ENCODE measurements at places on chromosomes 1 and 21.

GRCh38 chr1:246390855-246391254 is 116.2 kb downstream of the SMYD3 start:
- no peak for DNase-seq

- DNase-seq: no peak
Measured at GRCh38 chr1:64171246-64171645, 32.2 kb upstream of the UBE2U start.

- DNase-seq: no peak
Measured at GRCh38 chr1:50901872-50902271, 58.2 kb downstream of the FAF1 start.

- no peak for DNase-seq
Measured at GRCh38 chr21:45551783-45552695, 9.8 kb upstream of the SLC19A1 start.

- DNase-seq: no peak
Measured at GRCh38 chr1:232687728-232688127, 57.8 kb upstream of the SIPA1L2 start.

DNA sequence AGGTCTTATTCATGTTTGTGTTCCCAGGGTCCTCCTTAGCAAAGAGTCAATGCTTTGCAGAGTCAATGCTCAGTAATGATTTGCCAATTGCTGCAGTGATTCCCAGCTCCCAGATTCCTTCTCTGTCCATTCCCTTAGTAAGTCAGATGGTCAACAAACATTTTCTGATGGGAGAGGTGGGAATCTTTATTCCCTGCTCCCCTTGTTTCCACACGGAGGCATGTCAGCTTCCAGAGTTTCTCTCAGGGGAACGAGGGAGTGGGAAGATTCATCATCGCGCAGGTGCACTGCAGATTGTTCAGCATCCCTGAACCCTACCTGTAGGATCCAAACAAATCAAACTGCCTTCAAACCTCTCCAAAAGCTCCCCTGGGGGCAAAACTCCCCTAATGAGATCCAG is 7.5 kb upstream of the AHDC1 start:
- DNase-seq: no peak

GRCh38 chr1:186404454-186405051 is 28.9 kb downstream of the ODR4 start:
- DNase-seq: no peak

GRCh38 chr1:240486611-240487010 is 125.3 kb downstream of the GREM2 start:
- no peak for DNase-seq

DNA sequence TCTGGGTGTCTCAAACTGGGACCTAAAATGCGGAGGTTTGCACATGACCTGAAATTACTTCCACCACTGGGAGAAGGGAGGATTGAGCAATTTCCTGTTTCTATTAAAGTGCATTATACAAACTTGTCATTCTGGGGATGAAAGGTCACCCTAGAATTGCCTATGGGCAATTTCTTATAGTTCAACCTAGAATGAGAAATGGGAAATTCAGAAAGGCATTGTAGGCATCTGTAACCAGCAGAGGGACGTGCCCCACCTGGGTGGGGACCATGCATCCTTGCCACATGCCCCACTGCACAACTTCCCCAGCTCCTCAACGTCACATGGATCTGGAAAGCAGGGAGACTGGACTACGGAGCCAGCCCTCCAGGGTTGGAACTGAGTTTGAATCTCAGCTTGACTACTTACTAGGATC is 47.0 kb downstream of the MRPL39 start:
- DNase-seq: no peak

DNA sequence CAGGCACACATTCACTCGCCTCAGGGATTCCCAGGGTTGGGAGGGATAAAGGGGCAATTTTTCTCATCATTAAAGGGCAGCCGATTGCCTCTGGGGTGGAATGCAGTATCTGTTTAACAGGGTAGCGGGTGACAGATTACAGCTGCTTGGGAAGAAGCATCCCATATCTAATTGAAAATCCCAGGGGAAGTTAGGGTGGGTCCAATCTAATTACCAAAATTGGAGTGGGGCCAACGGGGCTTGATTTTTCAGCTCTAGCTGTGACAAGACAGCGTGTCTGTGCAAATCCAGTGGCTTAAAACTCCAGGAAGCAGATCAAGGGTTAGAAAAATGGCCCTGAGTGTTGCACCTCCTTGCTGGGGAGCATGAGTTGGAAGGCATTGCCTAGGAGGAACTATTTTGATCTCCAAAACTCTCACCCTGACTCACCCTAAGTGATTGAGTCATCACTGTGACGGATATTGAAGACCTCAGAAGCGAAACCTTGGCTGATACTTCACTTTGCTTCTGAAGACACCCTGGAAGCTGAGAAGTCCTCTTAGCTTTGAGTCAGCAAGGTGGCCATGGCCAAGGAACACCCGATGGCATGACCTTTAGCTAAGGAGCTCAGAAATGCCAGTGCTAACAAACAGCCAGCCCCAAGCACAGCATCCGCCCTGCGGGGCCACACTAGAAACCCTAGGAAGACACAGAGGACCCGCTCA is 46.0 kb downstream of the GRHL3 start:
- no peak for DNase-seq

DNA sequence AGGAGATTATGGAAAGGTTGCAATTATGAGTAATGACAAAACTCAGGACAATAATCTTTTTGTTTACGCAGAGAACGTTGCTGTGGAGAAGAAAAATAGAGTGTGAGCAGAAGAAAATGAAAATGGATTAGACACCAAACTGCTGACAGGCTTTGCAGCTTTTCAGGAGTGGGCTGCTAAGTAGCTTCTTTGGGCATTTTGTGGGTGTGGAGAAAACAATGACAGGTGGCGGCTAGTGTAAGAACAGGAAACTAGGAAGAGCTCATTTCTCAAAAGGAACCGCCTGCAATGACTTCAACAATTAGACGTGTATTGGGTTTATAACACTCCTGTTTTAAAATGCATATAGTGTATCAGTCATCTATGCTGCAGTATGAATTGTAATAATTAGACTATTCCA is 18.3 kb upstream of the PALMD start:
- DNase-seq: no peak

- no peak for DNase-seq
Measured at GRCh38 chr1:64183395-64184002, 19.9 kb upstream of the UBE2U start.

GRCh38 chr1:41975121-41975520 is 56.4 kb upstream of the HIVEP3 start:
- DNase-seq: no peak

- DNase-seq: no peak
Measured at GRCh38 chr1:71944006-71944405, 338.3 kb downstream of the NEGR1 start.

DNA sequence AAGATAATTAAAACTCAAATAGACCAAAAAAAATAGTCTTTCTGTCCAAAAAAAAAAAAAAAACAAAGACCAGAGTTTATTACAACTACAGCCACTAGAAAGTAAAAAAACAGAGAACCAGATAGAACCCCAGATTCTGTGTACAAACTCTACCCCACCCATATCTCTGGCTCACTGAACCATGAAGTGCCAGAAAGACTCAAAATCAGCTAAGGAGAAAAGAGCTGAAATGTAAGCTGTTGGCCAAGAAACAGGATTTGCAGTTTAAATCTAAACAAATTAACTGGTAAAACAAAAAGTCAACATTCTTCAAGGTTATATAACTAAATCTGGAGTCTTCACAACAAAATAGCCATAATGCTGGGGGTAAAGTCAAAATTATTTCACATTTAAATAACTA is 278.9 kb downstream of the SEC16B start:
- DNase-seq: no peak

GRCh38 chr1:169680377-169681019 is 30.9 kb downstream of the SELL start:
- no peak for DNase-seq

GRCh38 chr1:226351709-226352108 is 42.7 kb upstream of the LIN9 start:
- DNase-seq: no peak

DNA sequence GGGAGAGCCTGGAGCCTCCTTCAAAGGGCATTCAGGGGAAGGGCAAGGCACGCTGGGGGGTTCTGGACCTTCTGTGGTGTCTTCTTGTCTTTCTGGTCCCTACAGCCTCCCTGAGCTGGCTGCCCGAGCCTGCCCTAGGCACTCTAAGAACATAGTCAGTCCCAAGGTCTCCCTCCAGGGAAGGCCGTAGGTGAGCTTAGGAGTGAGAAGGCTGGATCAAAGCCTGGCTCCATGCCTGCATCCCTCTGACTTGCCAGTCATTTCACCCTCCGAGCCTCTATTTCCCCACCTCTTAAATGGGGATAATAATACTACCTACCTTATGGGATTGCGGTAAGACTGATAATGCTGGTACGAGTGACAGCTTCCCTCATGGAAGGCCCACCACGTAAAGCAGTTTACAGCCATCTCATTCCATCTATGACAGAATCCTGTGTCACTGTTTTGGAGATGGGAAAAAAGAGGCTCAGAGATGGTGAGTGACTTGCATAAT is 20.8 kb downstream of the PTPRF start:
- no peak for DNase-seq

DNA sequence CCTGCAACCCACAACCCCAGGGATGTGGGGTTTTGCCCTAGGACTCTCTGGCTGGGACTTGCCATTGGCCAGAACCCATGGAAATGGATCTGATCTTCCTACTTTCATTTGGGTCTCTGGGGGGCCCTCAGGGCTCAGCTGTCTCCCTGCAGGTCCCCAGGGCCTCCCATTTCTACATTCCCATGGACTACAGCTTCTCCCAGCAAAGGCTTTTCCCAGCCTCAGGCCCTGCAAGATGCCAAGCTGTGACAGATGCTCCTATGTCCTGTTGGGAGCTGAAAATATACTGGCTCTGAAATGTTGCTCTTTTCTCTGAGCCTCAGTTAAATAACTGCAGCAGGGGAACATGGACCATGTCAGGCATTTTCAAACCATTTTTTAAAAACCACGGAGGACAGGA is 99.5 kb upstream of the IGSF21 start:
- no peak for DNase-seq

- no peak for DNase-seq
Measured at GRCh38 chr1:12601700-12602658, 16.0 kb downstream of the DHRS3 start.

DNA sequence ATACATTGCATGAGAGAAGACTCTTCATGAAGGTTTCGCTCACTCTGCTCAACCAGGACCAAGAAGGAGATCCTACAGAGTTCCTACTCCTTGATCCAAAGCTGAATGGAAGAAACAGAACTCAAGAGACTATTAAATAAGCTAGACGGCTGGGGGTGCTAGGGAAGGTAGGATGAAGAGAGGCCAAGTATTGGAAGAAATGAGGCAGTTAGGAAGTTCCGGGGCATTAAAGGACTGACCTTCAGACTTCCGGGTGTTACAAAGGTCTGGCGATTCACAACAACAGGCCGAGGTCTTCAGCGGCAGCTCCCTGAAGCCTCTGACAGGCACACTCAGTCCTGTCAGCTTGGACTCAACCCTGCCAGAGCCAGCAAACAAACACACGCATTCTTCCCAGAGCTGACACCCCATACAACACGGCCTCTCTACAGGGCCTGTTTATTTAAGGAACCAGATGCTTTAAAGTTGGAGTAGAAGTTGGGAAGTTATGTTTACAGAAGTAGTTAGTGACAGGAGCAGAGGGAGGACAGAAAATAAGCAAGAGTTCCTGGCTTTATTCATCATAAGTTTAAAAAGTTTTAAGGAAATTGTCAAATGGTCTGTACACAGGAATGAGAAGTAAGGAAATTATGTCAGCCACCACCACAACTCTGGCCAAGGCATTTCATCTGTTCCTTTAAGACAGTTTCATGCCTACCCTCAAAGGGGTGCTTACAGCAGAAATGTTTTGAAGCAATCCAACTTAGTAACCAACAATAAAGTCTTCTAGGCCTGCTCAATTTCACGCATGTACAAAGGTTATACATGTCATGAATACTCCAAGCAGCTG is 4.7 kb downstream of the SORT1 start:
- no peak for DNase-seq

GRCh38 chr1:100544791-100545190 is 6.9 kb downstream of the GPR88 start:
- DNase-seq: no peak

- no peak for DNase-seq
Measured at GRCh38 chr1:245614476-245614875, 459.7 kb downstream of the KIF26B start.

GRCh38 chr1:93800856-93801255 is 78.2 kb downstream of the DNTTIP2 start:
- DNase-seq: no peak

- no peak for DNase-seq
Measured at GRCh38 chr1:200866116-200866515, 6.7 kb upstream of the GPR25 start.

DNA sequence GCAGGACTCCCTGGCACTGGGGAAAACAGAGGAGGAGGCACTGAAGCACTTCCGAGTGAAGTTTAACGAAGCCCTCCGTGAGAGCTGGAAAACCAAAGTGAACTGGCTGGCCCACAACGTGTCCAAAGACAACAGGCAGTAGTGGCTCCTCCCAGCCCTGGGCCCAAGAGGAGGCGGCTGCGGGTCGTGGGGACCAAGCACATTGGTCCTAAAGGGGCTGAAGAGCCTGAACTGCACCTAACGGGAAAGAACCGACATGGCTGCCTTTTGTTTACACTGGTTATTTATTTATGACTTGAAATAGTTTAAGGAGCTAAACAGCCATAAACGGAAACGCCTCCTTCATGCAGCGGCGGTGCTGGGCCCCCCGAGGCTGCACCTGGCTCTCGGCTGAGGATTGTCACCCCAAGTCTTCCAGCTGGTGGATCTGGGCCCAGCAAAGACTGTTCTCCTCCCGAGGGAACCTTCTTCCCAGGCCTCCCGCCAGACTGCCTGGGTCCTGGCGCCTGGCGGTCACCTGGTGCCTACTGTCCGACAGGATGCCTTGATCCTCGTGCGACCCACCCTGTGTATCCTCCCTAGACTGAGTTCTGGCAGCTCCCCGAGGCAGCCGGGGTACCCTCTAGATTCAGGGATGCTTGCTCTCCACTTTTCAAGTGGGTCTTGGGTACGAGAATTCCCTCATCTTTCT is 75.5 kb downstream of the PIK3CD start:
- no peak for DNase-seq

DNA sequence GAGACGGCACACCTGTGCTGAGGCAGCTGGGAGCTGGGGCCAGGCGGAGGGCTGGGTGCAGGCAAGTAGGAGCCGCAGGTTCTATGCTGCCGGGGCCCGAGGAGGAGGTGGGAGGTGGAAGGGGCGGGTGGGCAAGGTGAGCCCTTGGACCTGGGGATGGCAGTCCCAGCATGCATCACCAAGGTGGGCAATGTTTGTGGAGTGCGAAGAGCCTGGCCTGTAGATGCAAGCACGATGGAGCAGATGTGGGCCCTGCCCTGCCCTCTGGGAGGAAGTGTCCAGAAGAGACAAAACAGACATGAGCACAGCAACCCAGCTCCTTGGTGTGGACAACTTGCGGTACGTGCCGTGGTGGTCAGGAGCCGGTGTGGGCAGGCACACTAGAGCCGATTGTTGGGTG is 28.3 kb upstream of the AJAP1 start:
- no peak for DNase-seq

GRCh38 chr21:29443411-29444010 is 144.8 kb downstream of the BACH1 start:
- no peak for DNase-seq

GRCh38 chr1:205543351-205544301 is 39.2 kb downstream of the CDK18 start:
- DNase-seq: no peak
